Memory B cell (primary cell): ENCODE measurements at places on chromosomes 6 and 20.
A peak's percentile ranks its signal among the peaks of the same experiment; 100 is the strongest.

GRCh38 chr6:112017169-112017568 lies 36.7 kb upstream of the CCN6 start:
- no peak for DNase-seq

DNA sequence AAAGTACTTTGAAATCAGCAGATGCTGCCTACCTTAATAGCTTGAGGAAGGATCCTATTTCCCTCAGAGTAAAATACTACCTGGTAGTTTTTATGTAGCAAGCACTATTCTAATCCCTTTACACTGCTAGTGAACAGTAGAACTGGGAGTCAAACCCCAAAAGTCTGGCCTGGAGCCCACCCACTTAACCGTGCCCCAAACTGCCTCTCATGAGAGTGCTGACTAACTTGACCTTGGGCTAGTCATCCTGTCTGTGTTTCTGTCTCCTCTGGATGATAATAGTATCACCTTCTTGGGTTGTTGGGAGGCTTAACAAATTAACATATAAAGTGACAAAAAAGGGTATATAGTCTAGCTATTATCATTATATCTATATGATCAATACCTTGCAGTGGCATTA lies 140.5 kb downstream of the RCAN2 start:
- DNase-seq, result no peak

DNA sequence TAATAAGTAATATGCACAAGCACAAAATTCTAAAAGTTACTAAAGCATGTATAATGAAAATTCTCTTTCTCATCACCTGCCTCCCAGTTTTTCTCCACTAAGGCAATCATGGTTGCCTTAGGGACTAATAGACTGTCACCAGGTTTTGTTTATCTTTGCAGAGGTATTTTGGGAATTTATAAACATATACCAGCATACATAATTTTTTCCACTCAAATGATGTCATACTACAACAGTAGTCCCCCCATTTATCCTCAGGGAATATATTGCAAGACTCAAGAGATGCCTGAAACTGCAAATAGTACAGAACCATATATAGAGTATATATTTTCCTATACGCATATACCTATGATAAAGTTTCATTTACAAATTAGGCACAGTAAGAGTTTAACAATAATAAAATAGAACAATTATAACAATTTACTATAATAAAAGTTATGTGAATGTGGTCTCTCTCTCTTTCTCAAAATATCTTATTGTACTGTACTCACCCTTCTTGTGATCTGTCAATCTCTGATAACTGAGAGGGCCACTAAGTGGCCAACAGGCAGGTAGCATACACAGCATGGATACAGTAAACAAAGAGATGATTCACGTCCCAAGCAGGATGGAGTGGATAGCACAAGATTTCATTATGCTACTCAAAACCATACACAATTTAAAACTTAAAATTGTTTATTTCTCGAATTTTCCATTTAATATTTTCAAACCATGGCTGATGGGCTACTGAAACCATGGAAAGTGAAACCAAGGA lies 19.7 kb downstream of the RBL1 start:
- DNase-seq, result no peak

GRCh38 chr6:96575359-96575758 lies 12.4 kb downstream of the FHL5 start:
- DNase-seq, result no peak

DNA sequence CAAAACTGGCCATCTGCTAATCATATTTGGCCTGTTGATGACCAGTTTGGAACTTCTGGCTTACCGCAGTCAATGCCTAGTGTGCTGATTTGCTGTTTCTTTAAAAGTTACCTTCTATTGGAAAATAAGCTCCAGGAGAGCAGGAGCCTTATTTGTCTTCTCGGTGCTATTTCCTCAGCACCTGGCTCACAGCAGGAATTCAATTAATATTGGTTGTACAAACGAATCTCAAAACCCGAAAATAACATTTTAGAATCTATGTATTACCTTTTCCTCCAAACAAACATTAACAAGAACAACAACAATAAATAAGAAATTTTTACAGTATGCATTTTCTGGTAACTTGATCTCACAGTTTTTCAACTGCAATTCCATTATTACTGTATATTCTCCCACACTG lies 1080.7 kb upstream of the MAP3K7 start:
- DNase-seq, result no peak

GRCh38 chr6:166664135-166664534 lies 37.1 kb upstream of the RPS6KA2 start:
- DNase-seq, result no peak

- DNase-seq, result no peak
Observed at GRCh38 chr6:82995066-82995465, 70.6 kb downstream of the UBE3D start.

GRCh38 chr6:148866657-148867268 lies 119.9 kb downstream of the UST start:
- peak; percentile 52 for DNase-seq

- no peak for DNase-seq
Observed at GRCh38 chr6:151614630-151615029, 120.8 kb downstream of the CCDC170 start.

- no peak for DNase-seq
Observed at GRCh38 chr6:150846641-150847040, 18.9 kb upstream of the MTHFD1L start.

- DNase-seq, result no peak
Observed at GRCh38 chr6:148218542-148219258, 123.9 kb upstream of the SASH1 start.

- DNase-seq, result no peak
Observed at GRCh38 chr6:89268776-89269175, 46.3 kb downstream of the GABRR2 start.

GRCh38 chr6:135971351-135971750 lies 119.8 kb downstream of the PDE7B start:
- no peak for DNase-seq

DNA sequence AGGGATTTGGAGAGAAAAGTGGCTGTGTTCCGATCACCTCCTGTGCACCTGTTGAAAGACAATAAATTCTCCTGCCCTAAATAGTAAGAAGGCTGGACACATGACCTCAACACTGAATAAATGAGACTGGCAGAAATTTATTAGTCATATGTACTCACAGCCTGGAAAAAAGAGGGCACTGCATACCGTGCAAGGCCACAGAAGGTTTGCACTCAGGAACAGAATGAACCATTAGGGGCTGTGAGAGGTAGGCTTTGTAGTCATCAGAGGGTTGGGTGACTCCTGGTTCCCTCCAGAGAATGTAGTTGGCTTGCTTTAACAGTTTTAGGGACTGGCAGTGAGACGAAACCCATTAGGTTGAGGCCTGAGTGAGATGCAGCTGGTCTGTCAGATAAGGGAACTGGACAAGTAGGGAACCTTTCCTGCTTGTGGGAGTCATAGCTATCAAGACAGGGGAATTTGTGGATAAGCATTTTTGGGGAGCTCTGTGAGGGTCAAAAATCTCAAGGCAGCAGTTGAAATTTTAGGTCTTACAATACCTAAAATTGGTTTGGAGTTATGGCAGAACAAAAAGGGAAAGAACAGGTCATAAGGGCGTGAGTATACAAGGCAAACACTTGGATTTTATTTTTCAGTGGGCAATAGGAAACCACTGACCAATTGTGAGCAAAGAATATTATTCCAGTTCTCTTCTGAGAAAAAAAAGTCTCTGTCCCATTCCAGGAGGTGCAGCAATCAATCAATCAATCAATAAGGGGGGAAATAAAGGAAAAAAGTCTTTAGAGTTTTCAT lies 67.9 kb upstream of the BTN3A2 start:
- DNase-seq, result no peak

- DNase-seq, result no peak
Observed at GRCh38 chr6:21019614-21020013, 485.4 kb downstream of the CDKAL1 start.

DNA sequence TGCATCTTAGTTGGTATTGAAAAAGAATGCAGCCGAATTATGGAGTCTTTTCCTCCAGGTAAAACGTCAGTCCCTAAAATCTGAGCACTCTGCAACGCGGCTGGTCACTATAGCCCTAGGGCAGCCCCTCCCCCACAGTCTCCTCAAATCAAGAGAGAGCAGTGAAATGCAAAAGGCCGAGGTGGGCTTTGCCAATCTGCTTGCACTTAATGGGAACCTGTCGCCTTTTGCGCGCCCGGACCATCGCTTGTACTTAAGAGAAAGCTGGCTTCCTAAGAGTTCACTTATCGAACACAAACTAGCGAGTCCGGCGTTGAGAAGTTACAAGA lies 447 bp downstream of the MCM3 start:
- no peak for DNase-seq

GRCh38 chr20:3714092-3714491 lies 1.7 kb upstream of the SIGLEC1 start:
- DNase-seq, result no peak

GRCh38 chr6:150900049-150900448 lies 34.5 kb downstream of the MTHFD1L start:
- no peak for DNase-seq

DNA sequence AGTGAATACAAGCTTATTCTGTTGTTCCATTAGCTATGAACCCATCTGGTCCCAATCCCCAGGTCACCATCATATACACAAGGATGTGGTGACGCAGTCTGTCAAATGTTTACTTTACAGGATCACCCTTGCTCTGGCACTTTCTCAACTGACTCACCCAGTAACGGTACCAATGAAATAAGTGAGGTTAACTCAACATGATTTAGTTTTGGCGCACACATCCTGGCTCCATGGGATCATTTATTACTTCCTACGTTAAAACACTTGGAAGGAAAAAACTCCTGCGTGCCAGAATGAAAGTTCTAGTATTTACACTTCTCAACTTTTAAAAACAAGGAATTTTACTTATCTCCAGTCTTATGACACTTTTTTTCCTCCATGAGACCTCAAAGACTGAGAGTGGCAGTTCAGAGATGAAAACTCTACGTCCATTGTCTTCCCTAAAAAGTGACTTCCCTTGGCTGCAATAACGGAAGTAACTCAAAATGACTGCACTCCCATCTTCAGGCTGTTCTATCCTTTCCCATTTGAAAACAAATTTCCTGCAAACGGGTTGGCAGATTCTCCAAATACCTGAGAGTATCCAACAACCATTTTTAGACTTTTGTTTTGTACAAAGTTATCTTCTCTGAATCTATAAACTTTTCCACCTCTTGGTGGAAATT lies 15.9 kb downstream of the AGPAT4 start:
- DNase-seq, result no peak

DNA sequence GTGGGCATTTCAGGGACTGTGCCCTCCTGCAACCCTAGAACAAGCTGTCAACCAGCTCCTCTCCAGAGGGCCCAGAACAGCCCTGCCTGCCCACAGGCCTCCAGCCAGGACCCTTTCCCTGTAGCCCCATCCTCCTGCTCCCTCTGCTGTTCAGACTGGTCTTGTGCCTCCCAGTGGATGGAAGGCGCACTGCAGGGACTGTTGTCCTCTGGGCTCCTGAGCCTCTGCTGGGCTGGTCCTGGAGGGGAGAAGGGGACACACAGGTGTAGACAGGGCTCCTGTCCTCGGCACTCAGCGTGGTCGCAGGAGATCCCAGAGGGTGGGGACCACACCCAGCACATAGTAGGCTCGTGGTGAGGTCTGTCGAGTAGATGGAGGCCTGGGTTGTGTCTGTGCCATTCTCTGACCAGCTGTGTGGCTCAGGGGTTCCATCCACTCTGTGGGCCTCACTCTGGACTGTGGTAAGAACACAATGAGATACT lies 11.5 kb downstream of the ITPR3 start:
- peak; percentile 38 for DNase-seq

GRCh38 chr6:138726066-138726756 lies 47.4 kb upstream of the CCDC28A start:
- DNase-seq, result no peak

DNA sequence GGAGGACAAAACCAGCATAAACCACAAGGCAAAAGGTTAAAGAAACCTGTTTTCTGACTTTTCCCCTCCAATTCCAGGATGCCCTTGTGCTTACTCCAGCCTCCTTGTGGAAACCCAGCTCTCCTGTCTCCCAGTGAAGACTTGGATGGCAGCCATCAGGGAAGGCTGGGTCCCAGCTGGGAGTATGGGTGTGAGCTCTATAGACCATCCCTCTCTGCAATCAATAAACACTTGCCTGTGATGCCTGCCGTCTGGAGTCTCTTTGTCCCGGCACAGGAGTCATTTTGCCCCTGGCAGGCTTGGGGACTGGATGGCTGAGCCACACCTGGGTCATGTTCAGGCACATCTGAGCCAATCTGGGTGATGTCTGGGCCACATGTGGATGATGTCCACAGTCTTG lies 26.6 kb downstream of the BPIFB1 start:
- no peak for DNase-seq

DNA sequence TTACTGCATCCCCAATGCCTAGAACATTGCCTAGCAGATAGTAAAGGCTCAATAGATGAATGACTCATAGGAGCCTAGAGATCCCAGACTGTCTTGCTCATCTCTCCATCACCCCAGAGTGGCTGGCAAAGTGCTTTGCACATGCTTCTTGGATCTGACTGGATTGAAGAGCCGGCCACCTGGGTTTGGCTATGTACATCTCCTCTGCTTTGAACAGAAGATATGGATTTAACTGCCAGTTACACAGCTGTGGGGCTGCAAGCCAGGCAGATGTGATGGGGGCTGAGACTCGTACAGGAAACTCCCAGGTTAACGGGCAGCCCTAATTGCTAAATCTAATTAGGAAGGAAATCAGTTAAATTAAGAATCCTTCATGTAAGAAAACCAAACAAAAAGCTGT lies 28.6 kb downstream of the MYLIP start:
- DNase-seq, result no peak

DNA sequence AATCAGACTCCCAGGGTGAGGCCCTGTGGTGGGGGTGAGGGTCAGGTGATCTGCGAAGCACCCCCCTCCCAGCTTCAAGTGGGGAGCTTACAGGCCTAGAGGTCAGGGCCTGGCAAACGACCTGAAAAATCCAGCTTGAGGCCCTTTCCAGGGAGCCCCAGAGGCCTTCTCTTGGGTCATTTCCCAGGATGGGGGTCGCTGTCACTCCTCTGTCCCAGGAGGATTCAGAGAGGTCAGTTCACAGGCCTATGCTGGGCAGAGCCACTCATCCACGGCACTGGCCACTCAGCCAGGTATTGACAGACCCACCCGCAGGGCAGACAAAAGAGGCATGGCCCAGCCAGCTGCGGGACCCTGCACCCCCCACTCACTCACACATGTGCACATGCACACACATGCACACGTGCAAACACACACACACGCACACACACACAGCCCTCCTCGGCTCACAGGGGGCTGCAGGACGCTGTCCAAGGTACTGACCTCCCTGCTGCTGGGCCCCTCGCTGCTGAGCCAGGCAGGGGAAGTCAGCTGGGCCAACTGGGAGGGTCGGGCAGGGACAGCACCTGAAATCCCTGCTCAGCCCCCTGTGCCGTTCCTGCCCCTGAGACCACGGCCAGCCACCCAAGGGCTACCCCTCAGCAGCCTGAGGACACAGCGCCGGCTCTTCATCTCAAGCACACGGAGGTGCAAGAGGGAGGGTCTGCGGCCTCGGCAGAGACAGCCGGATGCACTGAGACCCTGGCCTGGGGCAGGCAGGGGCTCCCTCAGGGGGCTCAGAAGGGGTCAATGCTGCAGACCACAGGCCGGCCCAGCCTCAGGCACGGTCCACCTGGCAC lies 113.8 kb downstream of the TAF4 start:
- no peak for DNase-seq
